Right renal pelvis (tissue), 4 donors: ENCODE measurements at places on chromosomes 2 and 18. TPM values are rescaled to one million over a fixed set of nuclear protein-coding genes. Genes with fewer than 3 reads are reported as not detected.

- DNase-seq: no peak
These were observed 5.3 kb downstream of the TPO start for GRCh38 chr2:1418566-1418965.

GRCh38 chr18:39389800-39390379 lies 1824.3 kb upstream of the CELF4 start:
- no peak for DNase-seq

GRCh38 chr2:204114295-204115136 lies 178.0 kb downstream of the ICOS start:
- DNase-seq: no peak

GRCh38 chr2:203797276-203797675 lies 70.3 kb upstream of the CTLA4 start:
- DNase-seq: no peak

DNA sequence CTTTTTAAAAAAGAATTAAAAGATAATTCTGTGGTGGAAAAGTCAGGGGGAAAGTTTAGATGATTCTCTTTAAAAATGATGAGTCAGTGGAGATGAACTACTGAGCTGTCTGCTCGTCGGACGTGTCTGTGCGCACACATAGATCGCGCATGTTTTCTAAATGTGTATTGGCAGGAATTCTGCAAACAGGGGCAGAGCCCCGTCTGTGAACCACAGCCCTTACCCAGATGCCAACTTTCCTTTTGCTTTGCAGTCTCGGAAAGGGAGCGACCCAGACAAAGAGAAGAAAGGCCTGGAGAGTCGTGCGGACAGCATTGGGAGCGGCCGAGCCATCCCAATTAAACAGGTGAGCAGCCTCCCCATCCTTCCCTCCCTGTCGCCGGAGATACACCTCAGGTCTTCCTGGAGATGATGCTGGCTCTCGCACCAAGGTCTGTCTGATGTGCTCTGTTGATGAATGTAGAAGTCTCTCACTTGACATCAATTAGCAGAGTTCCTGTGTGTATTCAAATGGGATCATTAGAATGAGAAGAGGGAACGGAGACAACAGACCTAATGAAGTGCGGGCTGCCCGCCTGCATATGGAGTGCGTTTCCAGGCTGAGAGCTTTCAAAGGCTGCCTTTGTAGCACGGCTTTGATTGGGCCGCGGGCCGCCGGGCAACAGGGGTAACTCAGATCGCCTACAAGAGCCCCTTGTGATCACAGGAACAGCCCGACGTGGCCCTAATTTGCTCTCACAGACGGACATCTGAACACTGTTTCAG lies 313.3 kb downstream of the AGAP1 start:
- no peak for DNase-seq

GRCh38 chr18:11980163-11980493 lies 1.2 kb upstream of the IMPA2 start:
- no peak for DNase-seq

DNA sequence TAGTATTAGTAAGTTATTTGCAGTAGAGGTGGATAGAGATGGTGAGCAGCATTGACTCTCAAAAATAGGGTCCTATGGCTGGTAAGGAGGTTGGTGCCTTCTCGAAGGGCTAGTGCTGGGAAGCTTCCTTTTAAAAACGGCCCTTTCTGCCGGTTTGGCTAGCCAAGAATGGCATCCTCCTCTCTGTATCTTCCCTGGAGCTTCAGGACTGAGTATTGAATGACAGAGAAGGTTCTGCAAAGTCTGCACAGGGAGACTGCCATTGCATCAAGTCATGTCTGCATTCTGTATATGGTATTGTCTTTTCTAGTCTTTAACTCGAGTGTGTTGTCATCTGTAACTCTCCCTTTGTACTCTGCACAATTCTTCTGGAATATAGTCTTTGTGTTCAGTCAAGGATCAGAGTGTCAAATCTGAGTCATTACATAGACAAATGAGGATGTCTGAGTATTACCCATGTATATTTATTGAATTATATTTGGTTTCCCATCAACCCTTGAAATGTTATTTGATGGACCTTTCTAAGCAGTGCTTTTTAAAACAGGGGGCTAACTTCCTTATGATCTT lies 1.1 kb downstream of the LDLRAD4 start:
- DNase-seq: no peak

DNA sequence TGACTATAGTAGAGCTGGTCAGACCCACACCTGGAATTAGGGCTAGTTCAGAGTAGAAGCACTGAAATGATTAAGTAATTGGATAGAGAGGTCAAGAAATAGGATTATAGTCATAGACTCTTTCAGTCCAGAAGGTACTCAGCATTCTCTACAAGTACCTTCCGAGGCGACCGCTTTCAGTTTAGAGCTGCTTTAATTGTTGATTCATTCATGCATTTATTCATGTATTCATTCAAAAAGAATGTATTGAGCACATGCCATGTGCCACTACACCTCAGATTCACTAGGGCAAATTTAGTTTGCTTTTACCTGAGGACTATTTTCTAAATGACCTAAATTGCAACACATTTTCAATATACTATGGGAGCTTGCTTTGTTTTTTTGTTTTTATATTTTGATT lies 48.7 kb downstream of the CRIM1 start:
- no peak for DNase-seq

GRCh38 chr2:76684756-76685155 lies 837.4 kb downstream of the LRRTM4 start:
- DNase-seq: no peak

GRCh38 chr2:240576436-240577205 lies 8.3 kb downstream of the RNPEPL1 start:
- DNase-seq: no peak

DNA sequence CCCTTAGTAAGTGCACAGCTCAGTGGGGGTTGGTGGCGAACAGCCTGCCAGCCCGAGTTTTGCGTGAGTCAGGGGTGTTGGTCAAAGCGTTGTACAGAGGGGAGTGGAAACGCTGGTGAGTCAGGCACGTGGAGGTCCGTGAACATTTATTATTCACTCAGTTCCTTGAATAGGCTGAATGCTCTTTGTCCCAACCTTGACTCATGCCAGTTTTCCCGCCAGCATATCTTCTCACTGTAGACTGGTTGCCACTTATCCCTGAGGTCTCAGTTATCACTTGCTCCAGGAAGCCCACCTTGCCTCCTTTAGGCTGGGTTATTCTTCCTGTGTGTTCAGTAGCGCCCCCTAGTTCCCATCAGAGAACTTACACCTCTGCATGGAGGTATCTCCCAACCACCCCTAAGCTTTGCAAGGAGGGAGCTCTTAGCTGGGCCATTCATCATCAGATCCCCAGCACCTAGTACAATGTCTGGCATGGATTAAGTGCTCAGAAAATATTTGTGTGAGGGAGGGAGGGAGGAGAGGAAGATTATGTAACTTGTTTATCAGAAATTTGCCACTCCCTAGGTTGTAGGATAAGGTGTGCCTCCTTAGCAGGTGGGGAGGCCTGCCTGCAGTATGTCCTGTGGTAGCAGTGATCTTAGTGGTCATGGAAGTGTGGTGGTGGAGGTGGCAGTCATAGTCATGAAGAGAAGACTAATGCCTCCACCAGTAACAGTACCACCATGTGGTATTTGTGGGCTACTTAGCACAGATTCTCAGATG lies 72.1 kb downstream of the CABLES1 start:
- DNase-seq: no peak

- no peak for DNase-seq
These were observed 213.7 kb downstream of the TRIB2 start for GRCh38 chr2:12930391-12930790.

DNA sequence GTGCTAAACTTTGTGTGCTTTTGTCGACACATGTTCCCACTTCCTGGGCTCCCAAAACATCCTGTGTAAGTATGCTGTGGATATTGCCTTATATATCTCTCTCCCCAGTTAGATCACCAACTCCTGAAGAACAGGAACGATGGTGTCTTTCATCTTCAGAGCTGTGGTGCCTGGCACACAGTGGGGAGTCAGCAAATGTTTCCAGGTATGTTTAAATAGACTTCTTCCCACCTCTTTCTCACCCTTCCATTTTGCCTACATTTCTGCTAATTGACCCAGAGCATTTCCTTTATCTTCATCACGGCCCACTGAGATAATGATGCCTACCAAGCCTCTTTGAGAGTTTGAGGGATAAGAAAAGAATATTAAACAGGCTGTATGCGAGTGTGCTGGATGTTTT lies 60.7 kb downstream of the RND3 start:
- no peak for DNase-seq

- DNase-seq: no peak
These were observed 73.2 kb downstream of the MBP start for GRCh38 chr18:77059294-77059916.

- no peak for DNase-seq
These were observed 319.0 kb upstream of the SPRED2 start for GRCh38 chr2:65751408-65751807.

DNA sequence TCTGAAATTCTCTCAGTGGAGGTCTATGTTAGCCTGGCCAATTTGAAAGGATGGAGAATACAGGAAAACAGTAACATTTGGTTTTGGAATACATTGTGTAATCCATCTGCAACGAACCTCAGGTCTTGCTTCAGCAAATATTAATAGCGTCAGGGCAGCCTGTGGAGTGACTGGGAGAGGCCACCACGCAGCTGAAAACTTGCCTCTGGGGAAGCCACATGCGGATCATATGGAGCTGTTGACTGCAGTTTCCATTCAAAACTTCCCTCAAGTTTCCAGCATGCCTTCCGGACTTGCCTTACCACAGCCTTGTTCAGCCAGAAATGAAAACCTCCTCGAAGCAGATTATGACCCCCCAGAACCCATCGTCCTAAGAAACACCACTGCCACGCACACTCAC lies 25.7 kb downstream of the BCL11A start:
- DNase-seq: no peak

DNA sequence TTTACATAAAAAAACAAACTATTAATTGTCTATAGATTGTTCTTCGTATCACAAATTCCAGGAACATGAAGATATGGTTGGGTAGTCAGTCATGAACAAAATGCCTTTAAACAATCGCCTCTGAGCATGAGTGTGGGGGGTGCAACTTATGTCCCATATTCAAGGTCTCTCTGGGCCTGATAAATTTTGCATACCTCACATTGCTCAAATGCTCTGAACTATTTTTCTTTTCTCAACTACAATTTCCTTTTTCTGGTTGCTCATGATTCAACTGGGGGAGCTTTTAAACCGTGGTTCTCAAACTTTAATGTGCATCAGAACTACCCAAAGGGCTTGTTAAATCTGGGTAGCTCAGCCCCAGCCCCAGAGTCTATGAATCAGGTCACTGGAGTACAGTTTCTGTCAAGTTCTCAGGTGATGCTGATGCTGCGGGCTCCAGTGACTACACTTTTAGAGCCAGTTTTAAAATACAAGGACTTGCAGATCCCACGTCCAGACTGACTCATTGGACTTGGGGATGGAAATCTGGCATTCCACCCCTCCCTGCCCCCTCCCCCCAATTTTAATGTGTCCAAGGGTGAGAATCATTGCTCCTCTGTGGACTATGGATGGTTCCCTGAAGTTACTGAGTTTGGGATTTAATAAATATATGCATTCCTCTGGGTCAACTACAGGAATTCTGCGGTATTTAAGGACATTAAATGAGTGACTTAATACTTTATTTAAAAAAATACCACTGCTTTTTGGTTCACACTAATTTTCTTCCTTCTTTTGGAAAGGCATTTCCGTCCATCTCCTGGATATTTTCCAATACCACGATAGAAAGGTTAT lies 1.5 kb upstream of the GPD2 start:
- no peak for DNase-seq

GRCh38 chr18:58535340-58536201 lies 93.3 kb downstream of the ALPK2 start:
- DNase-seq: no peak

- no peak for DNase-seq
These were observed 38.1 kb upstream of the DAPL1 start for GRCh38 chr2:158756976-158757375.

GRCh38 chr18:34548120-34548972 lies 161.8 kb upstream of the DTNA start:
- DNase-seq: no peak

DNA sequence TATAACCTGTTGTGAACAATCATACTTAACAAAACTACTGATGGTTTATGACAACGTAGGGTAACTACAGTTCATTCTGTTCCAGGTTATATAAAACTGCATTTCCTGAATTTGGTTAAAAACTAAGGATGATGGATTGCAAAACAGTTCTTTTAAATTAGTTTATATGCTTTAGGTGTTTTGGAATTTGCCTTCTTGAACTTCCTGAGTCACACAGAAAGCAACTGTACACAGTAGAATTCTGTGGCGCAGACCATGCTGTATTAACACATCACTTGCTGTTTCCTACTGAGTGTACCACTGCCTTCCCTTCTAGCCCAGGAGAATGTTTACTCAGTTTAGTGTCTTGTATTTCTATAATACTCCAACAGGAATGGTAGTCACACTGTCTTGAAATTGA lies 19.4 kb downstream of the ITGB1BP1 start:
- no peak for DNase-seq

GRCh38 chr2:239819091-239819973 lies 205.8 kb downstream of the NDUFA10 start:
- DNase-seq: no peak

The GLI2 gene
- 9.6 TPM for polyA plus RNA-seq

The ALK gene
- 0.11 TPM for polyA plus RNA-seq

The KCNK3 gene
- polyA plus RNA-seq: 5.0 TPM

The SKOR2 gene
- not detected for polyA plus RNA-seq

The PKP4 gene
- polyA plus RNA-seq: 167 TPM

The CEBPZ gene
- polyA plus RNA-seq: 70.7 TPM

The ATP6V1B1 gene
- polyA plus RNA-seq: 78.8 TPM

The GREB1L gene
- polyA plus RNA-seq: 2.8 TPM

The MSH6 gene
- polyA plus RNA-seq: 115 TPM

The TCF7L1 gene
- polyA plus RNA-seq: 51.3 TPM

The DSG4 gene
- polyA plus RNA-seq: not detected

The ACVR2A gene
- 28.6 TPM for polyA plus RNA-seq

The ELOA2 gene
- 0.03 TPM for polyA plus RNA-seq

The RGPD5 gene
- polyA plus RNA-seq: 15.2 TPM

The ABCG8 gene
- 1.0 TPM for polyA plus RNA-seq
